ENCODE measurements at places on chromosomes 6 and 20.

DNA sequence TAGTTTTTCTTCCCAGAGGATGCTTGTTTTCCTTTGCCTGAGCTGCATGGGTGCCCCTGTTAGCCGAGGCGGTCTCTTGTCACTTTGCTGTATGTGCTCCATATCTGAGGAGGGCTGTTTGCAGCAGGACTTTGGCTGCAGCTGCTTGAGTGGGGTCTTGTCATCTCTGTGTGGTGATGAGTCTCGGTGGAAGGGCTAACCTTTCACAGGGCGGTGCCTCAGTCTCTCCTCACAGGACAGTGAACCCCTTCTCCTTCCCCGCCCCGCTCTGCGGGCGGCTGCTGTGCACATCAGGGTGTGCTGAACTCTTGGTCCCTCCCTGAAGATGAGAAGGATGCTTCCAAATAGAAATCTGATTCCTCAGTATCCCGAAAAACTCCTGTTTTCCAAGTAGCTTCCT lies 75.1 kb downstream of the SYNJ2 start:
- DNase-seq: no peak

GRCh38 chr6:167930295-167930694 lies 67.2 kb upstream of the KIF25 start:
- DNase-seq: no peak

GRCh38 chr6:164106345-164106769 lies 691.8 kb downstream of the QKI start:
- no peak for DNase-seq

DNA sequence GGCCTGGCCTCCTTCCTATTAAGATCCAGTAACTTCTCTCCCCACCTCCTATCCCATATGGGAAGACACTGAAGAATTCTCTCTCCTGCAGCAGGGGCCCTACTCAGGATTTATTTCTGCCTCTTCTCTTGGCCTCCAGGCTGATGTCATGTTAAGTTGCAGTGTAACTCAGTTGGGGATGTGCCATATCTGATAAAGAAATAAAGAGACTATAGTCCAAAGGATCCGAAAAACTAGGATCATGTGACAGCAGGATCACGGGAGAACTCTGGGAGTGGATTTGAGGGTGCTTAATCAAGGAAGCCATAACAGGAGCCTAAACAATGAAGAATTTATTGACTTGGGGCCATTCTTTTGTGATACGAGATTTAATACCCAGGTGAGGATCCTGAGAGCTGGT lies 38.5 kb upstream of the TGM6 start:
- DNase-seq: no peak

DNA sequence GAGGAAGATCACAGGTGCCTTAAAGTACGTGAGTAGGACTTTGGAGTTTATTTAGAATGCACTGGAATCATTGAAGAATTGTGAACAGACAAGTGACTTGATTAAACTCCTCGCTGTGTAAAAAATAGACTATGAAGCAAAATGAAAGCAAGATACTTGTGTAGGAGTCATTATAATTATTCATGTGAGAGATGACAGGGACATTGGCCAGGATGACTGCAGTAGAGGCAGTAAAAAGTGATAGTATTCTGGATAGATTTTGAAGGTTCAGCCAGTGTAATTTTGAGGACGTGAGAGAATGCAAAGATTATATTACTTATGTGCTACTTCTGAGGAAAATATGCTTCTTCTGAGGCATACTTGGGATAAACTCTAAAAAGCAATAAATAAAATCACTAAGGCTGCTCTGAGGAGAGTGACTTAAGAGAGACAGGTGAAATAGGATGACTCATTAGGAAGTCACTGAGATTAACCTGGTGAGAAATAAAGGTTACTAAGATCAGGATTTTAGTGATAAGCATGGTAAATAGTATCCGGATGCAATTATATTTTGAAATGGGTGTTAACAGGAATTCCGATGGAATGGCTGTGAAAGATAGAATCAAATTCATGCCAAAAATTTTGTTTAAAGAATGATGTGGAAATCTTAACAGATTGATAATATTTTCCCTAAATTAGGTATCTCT lies 202.0 kb downstream of the CENPW start:
- no peak for DNase-seq

DNA sequence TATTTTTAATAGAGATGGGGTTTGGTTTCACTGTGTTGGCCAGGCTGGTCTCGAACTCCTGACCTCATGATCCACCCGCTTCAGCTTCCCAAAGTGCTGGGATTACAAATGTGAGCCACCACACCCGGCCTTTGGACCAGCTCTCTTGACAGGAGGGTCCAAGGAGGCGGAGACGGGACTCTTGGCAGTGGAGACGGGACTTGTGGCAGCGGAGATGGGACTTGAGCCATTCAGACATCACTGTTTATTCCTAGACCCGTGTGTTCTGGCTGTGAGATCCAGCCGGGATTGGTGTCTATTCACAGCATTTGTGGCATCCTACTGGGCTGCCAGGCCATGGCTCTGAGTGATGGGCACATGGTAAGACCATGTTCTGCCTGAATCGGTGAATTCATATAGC lies 25.6 kb downstream of the PRPF6 start:
- no peak for DNase-seq

- no peak for DNase-seq
Measured at GRCh38 chr20:24909861-24910260, 39.2 kb upstream of the CST7 start.

DNA sequence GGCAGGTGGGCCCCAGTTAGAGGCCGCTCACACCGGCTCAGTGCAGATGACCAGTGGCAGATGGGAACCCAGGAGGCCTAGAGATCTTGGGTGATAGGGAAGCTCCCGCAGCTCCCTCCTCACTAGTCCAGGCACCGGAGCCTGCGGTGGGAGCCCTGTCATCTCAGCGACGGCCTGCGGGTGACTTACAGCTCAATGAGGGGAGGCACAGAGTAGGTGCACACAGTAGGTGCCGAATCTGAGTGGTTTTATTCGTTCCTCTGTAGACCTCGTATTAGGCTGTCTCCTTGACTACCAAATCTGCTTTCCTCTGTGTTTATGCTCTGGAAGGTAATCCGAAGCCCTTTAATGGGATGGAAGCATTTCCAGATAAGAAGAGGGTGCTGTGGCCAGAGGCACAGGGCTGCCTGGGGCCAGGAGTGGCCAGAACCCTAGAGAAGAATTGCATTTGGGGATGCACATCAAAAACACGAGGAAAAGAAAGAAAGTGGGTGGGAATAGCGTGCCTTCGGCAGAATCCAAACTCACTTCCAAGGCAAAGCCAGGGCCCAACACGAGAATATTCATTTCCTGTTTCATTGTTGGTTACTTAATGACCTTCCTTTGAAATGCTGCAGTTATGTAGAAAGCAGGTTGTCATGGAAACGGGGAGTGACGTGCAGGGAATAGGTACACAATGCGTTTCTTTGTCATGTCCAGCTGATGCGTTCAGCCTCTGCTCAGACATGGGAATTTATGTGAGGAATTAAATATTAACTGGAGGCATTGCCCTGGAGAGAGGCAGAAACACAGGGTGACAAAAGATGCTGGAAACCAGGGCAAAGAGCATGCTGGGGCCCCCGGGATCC lies 24.7 kb downstream of the MYT1 start:
- no peak for DNase-seq

DNA sequence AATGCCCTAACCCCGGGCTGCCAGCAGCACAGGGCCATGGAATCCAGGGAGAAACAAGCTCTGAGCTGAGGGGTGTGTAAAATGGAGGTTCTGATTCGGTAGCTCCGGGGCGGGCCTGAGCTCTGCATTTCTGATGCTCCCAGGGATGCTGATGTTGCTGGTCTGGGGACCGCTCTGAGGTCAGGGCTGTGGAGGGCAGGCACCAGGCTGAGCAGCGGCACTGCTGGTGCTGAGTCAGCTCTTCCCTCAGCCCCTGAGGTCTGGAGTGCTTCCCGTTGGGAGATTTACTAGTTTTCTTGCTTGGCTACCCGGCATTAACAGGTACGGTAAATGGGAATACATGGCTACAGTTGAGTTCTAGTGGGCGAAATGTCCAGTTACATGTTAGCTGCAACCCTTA lies 18.6 kb upstream of the CST3 start:
- no peak for DNase-seq

GRCh38 chr20:45933266-45934045 lies 1.0 kb upstream of the PCIF1 start:
- peak; percentile 76 for DNase-seq

GRCh38 chr20:50110141-50111047 lies 2.6 kb downstream of the UBE2V1 start:
- peak; percentile 94 for DNase-seq

DNA sequence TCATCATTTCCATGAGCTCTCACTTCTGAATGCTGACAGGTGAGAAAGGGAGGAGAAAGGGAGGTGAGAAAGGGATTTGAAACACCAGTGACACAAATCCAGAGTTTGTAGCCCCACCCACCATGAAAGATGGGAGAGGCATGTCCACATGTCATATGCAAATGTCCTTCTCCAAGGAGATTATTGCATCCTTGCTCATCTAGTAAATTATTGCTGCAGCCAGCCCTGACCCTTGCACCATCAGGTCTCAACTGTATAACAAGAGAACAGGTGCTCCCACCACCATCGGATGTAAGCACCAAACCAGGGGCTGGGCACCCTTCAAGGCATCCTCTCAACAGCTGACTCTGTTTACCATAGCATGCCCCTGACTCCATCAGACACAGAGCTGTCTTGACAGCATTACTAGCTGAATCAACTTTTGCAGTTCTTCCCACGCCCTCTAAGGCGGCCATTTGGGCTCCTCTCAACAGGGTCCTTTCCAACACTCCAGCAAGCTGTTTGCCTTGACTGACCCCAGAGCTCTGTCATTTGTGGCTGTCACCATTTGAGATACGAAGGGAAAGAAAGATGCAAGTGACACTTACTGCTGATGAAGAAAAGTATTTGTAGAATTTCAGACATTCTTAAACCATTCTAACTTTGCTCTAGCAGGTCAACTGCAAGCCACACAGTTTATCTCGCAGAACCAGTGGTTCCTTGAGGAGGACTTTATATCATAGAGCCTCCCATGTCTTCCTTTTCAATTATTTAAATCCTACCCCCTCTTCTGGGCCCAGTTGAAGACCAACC lies 14.2 kb downstream of the GFOD1 start:
- DNase-seq: no peak

- DNase-seq: peak; percentile 65
Measured at GRCh38 chr6:132648356-132648755, 10.6 kb downstream of the TAAR1 start.

DNA sequence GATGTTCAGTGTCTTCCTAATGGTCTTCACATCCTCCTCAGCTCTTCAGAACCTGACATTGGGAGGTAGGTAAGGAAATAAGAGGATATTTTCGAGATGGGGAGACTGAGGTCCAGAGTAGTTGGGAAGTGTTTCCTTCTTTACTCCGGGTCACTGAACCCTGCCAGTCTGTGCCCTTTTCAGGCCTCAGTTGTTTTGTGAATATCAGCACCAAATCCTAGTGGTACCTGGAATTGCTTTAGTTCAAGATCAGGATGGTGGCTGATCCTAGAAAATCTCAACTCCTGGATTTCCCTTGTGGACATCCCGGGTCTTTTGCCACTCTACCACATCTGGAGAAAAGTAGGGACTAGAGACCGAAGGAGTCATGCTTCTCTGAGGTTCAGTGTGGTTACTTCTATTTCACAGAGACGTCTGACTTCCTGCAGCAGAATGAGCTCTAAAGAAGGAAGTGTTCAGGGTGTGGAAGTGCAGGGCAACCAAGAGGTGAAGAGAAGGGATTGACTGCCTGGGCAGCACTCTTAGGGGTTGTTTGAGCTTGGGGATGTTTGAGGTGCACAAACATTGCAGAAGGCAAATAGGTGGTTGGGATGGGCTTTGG lies 995 bp downstream of the STK4 start:
- peak; percentile 44 for DNase-seq

- DNase-seq: no peak
Measured at GRCh38 chr20:24148372-24148771, 159.8 kb upstream of the GGTLC1 start.

GRCh38 chr6:43627008-43627825 lies 1.8 kb downstream of the GTPBP2 start:
- peak; percentile 78 for DNase-seq

DNA sequence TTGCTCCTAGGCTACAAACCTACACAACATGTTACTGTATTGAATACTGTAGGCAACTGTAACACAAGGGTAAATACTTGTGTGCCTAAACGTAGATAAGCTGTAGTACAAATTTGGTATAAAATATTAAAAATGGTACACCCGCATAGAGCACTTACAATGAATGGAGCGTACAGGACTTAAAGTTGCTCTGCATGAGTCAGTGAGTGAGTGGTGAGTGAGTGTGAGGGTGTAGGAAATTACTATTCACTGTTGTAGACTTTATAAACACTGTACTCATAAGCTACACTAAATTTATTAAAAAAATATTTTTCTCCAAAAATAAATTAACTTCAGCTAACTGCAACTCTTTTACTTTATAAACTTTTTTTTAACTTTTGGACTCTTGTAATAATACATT lies 391.6 kb downstream of the ADGRB3 start:
- no peak for DNase-seq

DNA sequence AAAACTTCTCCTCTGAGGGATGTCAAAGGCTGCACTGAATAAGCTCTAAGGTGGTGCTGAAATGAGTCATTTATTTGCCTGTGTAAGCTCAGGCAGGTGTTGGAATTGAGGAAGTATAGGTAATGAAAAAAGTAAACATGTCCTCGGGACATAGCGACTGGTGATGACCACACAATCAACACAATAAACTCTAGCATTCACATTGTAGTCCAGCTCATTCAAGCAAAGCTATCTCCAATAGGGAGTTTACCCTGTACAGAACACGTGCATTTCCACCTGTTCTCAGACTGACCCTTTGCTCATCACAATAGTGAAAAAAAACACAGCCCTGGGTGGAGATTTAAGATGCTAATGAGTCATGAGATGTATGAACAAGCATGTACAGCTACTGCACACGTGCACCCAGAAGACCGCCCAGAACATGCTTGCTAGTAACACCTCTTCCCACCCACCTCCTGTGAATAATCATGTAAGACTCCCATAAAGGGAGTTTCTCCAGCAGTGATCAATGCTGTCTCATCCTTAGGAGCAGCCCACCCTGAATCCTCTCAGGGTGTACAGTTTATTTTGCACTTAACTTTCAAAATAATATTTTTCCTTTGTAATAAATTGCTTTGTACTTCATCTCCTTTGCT lies 33.0 kb upstream of the POU5F1 start:
- peak; percentile 98 for DNase-seq

GRCh38 chr20:25197183-25197869 lies 1.8 kb downstream of the ENTPD6 start:
- peak; percentile 17 for DNase-seq

GRCh38 chr20:2874456-2874855 lies 1.2 kb downstream of the PTPRA start:
- no peak for DNase-seq

Measured in PC-9 (cell line).